ENCODE measurements at places on chromosomes 1 and 21. TPM values are rescaled to one million over a fixed set of nuclear protein-coding genes. Genes with fewer than 3 reads are reported as not detected.

DNA sequence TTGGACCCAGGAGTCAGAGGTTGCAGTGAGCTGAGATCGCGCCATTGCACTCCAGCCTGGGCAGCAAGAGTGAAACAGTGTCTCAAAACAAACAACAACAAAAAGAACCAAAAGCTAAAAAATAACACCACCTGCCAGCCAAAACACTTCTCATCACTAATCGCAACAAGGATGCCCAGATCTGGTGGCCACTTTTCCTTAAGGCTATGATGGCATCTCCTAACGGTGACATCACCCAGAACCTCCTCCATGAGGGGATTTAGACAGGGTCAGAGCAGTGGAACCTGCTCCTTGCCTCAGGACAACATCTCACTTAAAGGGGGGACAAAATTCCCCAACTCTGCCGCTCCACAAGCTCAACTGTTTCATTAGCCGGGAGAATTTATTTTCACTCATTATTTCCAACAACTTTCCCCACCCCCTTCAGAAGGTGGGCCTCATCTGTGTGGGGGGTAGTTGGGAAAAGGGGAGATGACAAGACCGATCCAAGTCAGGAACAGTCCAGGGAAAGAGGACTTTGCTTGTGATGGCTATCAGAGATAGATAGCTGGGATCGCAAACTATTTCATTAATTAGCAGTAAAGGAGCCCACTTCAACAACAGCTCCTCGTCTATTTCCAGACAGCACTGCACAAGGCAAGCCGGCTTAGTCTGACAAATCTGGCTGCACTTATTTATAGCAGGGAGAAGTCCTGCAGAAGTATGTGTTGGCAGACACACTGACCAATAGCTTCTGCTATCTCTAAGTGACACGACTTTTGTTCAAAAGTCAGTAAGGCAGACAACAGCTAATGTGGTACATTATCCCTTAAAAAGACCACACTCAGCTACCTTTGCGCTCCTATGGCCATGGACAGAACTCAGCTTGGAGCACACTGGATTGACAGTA is 2.6 kb downstream of the PABPC4 start:
- DNase-seq, result no peak

DNA sequence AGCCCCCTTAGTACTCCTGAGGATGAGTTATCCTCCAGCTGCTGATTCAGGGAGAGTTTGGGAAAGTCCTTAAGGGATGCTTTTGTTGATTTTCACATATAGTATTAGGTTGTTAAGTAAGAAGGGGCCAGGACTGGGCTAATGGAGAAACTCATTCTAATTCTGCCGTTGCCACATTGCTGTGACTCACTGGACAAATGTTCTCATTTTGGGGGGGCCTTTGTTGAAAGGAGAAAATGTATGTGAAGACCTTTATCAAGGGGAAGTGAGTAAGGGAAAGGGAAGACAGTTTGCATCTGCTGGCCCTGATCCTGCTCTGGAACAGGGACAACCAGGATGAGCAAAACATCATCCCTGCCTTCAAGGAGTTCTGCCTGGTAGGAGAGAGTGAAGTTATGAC is 123.2 kb upstream of the FGGY start:
- DNase-seq, result no peak

DNA sequence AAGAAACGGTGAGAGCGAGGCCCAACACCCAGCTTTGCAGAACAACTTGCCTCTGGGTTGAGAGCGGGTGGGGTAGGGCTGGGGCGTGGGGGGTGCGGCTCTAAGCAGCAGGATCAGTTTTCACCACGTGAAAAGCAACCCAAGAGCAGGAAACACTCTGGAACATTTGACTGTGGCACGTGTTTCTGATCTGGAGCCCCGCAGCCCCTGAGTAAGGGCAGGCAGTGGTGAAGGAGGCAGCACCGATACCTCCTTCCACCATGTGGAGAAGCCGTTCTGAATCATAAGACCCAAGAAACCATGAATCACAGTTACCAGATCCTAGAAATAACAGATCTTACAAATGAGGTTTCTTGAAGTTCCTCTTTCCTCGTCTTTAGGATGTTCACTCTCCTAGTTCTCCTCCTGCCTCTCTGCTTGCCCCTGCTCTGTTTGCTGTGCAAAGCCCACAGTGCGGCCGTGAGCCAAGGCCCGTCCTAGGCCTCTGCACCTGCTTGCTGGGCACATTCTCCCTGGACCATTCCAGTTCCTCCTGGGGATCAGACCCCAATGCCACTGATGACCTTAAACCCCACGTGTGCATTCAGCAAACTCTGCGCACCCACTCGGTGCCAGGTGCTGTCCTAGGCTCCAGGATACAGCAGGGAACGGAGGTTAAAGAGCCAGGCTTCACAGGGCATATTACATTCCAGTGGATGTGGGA is 31.9 kb downstream of the SLC1A7 start:
- DNase-seq, result peak; percentile 18

- no peak for DNase-seq
Observed at GRCh38 chr1:64398936-64399335, 71.0 kb upstream of the CACHD1 start.

GRCh38 chr1:83942914-83943313 is 56.0 kb downstream of the TTLL7 start:
- DNase-seq, result no peak

Gene PTPN22
- 2.6 TPM for total RNA-seq

Gene CHI3L1
- total RNA-seq, result 42.2 TPM

Gene CELA3B
- total RNA-seq, result not detected

Measured in skin of body (tissue), 3 donors.